ENCODE measurements at places on chromosomes 2 and 18.

- DNase-seq: no peak
These were observed 7.6 kb upstream of the NAGK start for GRCh38 chr2:71060871-71061270.

GRCh38 chr2:20704886-20705285, 37.9 kb downstream of the GDF7 start:
- DNase-seq: no peak

DNA sequence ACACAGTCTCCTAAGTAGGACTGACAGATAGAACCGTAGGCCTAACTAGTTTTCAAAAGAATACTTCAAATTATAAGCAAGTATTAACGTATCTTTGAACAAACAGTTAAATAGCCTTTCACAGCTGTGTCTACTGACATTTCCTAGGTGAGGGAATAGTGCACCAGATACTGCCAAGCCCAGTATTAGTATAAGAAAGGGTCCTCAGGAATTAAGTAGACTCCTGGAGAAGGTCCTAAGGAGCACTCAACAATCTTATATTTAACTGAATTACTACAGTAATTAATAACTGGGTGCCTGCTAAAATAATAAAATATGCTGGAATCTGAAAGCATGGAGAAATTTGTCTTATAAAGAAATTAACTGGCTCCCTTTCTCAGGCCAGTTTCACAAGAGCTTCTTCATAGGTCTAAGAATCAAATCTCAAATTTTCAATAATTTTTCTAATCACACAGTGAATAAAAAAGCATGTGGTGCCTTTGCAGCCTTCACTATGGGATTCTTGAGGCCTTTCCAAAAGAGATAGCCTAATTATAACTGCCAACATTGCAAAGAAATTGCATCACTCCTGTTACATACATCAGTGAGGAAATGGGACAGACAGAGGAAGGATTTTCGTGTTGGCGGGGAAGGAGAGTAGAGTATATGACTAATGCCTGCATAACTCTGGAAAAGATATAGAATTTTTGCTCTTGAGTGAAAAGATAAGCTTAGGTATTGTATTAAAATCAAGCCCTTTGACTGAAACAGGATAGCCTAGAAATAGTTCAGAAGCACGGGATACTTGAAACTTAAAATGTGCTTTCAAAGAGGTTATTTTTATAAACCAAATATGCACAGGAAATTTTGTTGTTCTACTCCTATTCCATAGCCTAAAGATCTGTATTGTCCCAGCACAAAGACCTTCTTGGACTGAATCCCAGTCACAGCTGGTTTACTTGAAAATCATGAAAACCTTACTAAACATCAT, 228.6 kb upstream of the STK17B start:
- peak; percentile 37 for DNase-seq

DNA sequence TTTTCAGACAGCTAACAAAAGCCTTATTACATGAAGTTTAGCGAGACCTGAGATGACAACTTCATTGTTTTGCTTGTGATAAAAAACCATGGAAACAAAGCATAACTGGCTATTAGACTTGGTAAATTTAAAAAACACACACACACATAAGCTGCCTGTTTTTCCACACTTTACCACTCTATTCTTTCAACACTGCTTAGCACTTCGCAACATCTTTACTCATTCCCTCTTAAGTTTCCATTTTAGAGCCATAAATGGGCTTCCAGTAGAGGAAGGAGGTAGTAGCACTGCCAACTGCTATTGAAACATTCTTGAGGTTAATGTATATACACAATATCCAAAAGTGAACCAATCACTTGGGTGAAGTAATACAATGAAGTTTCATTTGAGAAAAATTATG, 54.1 kb downstream of the BAZ2B start:
- no peak for DNase-seq

DNA sequence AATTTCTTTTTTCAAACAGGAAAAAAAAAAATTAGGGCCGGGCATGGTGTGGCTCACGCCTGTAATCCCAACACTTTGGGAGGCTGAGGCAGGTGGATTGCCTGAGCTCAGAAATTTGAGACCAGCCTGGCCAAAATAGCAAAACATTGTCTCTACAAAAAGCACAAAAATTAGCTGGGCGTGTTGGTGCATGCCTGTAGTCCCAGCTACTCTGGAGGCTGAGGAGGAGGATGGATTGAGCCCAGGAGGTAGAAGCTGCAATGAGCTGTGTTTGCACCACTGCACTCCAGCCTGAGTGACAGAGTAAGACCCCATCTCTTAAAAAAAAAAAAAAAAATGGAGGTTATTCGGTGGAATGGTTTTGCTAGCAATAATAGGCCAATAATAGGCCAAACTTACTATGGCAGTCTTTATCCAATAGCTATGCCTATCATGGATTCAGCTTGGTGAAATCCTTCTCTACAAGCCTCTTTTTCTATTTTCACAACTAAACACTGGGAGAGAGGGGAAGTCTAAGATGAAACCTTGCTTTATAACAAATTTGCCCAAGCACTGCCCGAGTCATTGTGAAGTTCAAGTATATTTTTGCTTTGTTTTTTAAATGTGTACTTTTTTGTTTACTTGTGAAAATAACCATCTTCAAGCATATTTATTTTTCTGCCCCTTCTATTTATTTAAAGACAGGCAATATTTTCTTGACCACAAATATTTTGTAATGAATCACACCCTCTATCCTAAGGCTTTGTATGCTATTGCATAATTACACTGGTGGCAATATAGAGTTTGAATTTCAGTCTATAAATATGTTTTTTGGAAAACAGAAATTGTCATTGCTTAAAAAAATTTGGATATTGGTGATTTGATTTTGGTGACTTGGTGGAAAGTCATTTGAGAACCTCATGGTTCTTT, 20.0 kb upstream of the KYNU start:
- DNase-seq: no peak

- no peak for DNase-seq
These were observed 29.6 kb downstream of the ARHGAP25 start for GRCh38 chr2:68764041-68764805.

DNA sequence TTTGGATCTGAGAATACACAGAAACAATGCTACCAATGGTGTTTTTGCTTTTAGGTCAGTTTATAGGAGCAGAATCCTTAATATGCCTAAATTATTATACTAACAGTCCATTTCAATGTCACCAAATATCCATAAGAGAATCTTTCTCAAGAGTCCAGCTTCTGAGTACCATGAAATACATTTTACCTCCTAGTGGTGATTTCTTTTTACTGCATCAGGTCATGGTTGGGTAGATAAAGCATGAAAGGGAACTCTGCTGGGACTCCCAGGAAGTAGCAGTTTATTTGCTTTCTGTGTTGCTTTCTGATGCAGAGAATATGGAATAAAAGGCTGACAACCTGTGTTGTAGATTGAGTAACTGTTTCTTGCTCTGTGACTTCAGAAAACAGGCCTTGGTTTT, 115.6 kb downstream of the PPP1R1C start:
- no peak for DNase-seq

DNA sequence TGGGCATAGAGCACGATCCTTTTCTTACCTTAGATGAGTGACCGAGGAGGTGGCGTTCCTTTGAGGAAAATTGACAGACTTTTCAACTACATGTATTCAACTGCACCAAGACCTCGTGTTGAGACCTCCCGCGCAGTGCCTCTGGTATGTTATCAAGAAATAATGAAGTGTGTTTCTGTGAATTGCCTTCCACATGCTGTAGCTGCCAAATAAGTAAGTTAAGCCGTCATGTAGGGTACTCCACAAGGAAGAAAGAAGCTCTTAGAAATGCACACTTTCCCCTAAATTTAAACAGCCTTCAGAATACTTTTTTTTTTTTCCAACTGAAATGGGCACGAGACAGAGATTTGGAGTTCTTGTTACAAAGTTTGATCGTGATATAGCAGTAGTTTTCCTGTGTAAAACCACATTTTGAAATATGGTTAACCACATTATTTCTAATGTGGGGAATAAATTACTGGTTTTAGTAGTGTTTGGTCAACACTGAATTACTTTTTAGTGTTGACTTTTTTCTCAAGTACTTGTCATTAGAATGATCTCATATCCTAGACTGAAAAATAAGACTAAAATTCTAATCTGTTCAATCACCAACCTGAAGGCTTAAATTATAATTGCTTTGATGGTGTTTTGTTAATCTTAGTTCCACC, 30.5 kb downstream of the PDK1 start:
- no peak for DNase-seq

DNA sequence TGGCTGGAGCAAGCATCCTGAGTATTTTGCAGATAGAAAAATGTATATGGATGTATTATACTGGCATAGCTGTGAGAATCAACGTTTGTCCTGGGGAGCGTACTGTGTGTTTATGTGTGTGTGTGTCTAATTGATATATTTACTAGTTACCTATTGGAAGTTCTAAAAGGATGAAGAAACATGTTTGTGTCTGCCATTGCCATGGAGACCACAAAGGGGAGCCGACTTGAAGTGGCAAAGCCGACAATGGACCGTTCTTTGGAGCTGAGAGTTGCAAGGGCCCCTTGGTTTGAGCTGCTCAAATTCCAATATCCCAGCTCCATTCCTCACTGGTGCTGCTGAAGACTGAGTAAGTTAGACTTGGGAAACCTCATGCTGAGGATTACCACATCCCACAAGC, 14.3 kb upstream of the SLC25A52 start:
- no peak for DNase-seq

GRCh38 chr2:35731674-35732073, 623.9 kb upstream of the CRIM1 start:
- DNase-seq: no peak

GRCh38 chr18:76450452-76451395, 44.3 kb downstream of the ZNF516 start:
- DNase-seq: no peak

DNA sequence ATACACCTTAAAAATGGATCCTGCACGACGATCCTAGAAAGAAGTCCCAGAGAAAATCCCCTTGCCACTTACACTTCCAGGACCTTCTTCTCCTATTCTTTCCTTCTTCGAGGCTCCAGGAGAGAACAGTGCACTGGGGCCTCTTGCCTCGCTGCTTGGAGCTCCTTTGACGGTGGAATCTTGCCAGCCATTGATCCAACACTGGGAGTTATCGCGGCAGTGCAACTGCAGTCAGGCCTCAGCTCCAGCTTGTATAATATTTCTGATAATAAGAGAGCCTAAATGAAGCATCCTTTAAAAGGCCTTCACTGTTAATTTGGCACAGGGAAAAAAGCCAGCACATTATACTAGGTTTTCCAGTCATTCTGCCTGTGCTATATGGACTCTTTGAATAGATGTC, 216.9 kb upstream of the PARD3B start:
- DNase-seq: no peak

- no peak for DNase-seq
These were observed 78.6 kb upstream of the ACSL3 start for GRCh38 chr2:222782201-222782730.

GRCh38 chr18:57329856-57330255, 22.5 kb upstream of the ST8SIA3 start:
- no peak for DNase-seq

DNA sequence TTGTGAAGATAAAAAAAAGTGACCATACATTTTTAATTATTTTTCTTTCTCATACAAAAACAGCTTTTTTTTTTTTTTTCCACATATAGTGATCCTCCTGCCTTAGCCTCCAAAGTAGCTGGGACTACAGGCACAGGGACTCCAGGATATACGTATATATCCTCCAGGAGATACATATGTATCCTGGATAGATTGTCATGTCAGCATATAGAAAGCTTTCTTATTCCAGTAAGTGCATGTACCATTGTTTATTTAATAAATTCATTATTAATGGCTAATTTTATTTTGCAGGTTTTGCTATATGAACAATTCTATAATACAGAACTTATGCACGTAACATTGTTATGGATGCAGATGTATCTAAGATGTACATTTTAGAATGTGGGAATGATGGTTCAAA, 138.7 kb downstream of the DOK6 start:
- DNase-seq: no peak

GRCh38 chr2:74764429-74765272, 69.3 kb upstream of the HK2 start:
- DNase-seq: no peak

GRCh38 chr18:12811191-12811950, 72.7 kb downstream of the PTPN2 start:
- DNase-seq: no peak

GRCh38 chr2:12809526-12809925, 92.8 kb downstream of the TRIB2 start:
- DNase-seq: no peak

DNA sequence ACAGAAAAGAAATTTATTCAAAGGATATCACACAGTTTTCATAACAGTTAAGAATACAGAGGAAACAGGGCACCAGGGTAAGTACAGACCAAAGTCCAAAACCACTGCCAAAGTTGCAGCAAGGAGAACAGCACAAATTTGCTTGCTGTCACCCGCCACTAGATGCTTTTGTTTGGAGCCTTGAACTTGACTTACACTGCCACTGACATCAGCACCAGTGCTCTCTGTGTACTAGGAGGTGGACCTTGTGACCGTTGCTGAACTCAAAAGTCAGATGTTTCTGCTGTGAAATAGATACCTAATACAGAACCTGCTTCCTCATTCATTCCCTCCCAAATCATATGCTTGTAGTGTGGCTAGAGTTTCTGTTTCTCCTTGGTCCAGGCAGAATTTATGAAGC, 578.3 kb upstream of the TMEFF2 start:
- DNase-seq: no peak

- DNase-seq: no peak
These were observed 641 bp downstream of the MAPRE3 start for GRCh38 chr2:26970928-26971627.

- DNase-seq: no peak
These were observed 9.6 kb downstream of the GPAT2 start for GRCh38 chr2:96025194-96025492.

All from COLO829 (cell line).